ENCODE measurements at places on chromosomes 16 and 17. TPM values are rescaled to one million over a fixed set of nuclear protein-coding genes. Genes with fewer than 3 reads are reported as not detected.

Gene TPSD1
- not detected for total RNA-seq

Gene ANKS4B
- total RNA-seq, result 0.14 TPM

Gene HASPIN
- 15.7 TPM for total RNA-seq

Gene EFNB3
- total RNA-seq, result 1.6 TPM

Gene CCDC43
- 31.6 TPM for total RNA-seq

Gene ITGA3
- total RNA-seq, result 429 TPM

Gene NAGLU
- total RNA-seq, result 42.8 TPM

Gene CASKIN1
- 0.67 TPM for total RNA-seq

Gene NPIPB13
- 3.0 TPM for total RNA-seq

Gene ANTKMT
- 49.0 TPM for total RNA-seq

Gene TBC1D3C
- total RNA-seq, result 0.06 TPM

Gene RAB26
- total RNA-seq, result 3.9 TPM

Gene E4F1
- total RNA-seq, result 21.7 TPM

Gene MEOX1
- total RNA-seq, result not detected

Gene KRT36
- total RNA-seq, result not detected

Gene KRTAP9-2
- total RNA-seq, result not detected

Gene DPEP3
- total RNA-seq, result not detected

Gene SLC38A8
- total RNA-seq, result not detected

Gene SPATA32
- 0.21 TPM for total RNA-seq

Gene WFIKKN1
- 0.23 TPM for total RNA-seq

Gene CASKIN2
- 8.2 TPM for total RNA-seq

Gene HAP1
- total RNA-seq, result 1.1 TPM

Gene CYTH1
- total RNA-seq, result 42.2 TPM

Gene PTGES3L
- total RNA-seq, result 0.84 TPM

Gene SLC22A31
- 2.1 TPM for total RNA-seq

Gene SYCE1L
- total RNA-seq, result 7.8 TPM

Gene SLC2A4
- 0.16 TPM for total RNA-seq

Gene CFDP1
- total RNA-seq, result 50.8 TPM

Gene DPEP1
- 1.3 TPM for total RNA-seq

Gene FOXC2
- total RNA-seq, result 2.0 TPM

Gene C1QL1
- 23.3 TPM for total RNA-seq

Gene OTOP2
- 0.17 TPM for total RNA-seq

Gene MRPL58
- total RNA-seq, result 74.1 TPM

Gene MYL11
- total RNA-seq, result not detected

Gene TPSAB1
- not detected for total RNA-seq

Gene ZCCHC14
- 11.6 TPM for total RNA-seq

Gene SLC13A2
- total RNA-seq, result 0.06 TPM

Gene CTRB2
- not detected for total RNA-seq

Gene PDILT
- not detected for total RNA-seq

Gene KRT9
- not detected for total RNA-seq

Gene MAP2K6
- 8.2 TPM for total RNA-seq

Gene GALR2
- total RNA-seq, result 0.22 TPM

Gene RAPGEFL1
- total RNA-seq, result 2.4 TPM

Gene EPX
- total RNA-seq, result not detected

Gene HBQ1
- 8.2 TPM for total RNA-seq

Gene USP6
- total RNA-seq, result 0.02 TPM

Gene PCTP
- total RNA-seq, result 20.9 TPM

Data from A549 treated with DMSO at 1 μM for 4 hours (cell line).